ENCODE measurements at places on chromosomes 6 and 20.

GRCh38 chr20:47464380-47465101 lies 37.1 kb upstream of the NCOA3 start:
- no peak for DNase-seq

DNA sequence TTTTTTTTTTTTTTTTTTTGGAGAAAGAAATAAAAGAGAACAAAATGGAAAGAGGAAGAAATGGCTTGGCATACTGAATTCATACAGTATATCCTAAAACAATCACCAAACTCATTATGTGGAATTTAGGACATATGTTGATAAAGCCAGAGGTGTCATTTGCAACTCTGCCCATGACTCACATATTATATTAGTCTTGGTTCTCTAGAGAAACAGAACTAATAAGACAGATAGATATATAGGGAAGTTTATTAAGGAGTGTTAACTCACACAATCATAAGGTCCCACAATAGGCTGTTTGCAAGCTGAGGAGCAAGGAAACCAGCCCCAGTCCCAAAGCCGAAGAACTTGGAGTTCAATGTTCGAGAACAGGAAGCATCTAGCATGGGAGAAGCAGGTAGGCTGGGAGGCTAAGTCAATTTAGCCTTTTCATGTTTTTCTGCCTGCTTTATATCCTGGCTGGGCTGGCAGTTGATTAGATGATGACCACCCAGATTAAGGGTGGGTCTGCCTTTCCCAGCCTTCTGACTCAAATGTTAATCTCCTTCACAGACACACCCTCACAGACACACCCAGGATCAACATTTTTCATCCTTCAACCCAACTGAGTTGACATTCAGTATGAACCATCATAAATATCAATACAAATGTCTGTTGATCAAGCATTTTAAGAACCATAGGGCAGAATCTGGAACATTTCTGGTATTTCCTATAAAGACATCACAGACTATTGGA lies 102.3 kb downstream of the UBE3D start:
- DNase-seq = no peak

GRCh38 chr20:62676976-62677375 lies 31.7 kb upstream of the NTSR1 start:
- no peak for DNase-seq

DNA sequence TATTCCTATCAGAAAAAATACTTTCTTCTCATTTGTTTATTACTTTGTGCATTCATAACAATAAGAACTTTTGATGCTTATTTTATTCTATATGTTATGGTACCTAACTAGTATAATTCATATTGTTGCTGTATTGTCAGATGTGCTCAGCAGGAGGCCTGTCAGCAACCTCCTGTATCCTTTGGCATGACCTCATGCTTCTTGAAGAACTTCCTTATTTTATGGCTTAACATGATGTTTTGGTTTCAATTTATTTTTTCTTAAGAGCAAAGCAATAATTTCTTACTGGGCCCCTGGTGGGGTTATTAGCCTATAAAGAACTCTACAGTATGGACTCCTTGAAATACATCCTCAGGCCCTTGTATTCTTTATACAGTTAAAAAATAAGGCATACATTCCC lies 17.3 kb downstream of the GGTLC1 start:
- no peak for DNase-seq

DNA sequence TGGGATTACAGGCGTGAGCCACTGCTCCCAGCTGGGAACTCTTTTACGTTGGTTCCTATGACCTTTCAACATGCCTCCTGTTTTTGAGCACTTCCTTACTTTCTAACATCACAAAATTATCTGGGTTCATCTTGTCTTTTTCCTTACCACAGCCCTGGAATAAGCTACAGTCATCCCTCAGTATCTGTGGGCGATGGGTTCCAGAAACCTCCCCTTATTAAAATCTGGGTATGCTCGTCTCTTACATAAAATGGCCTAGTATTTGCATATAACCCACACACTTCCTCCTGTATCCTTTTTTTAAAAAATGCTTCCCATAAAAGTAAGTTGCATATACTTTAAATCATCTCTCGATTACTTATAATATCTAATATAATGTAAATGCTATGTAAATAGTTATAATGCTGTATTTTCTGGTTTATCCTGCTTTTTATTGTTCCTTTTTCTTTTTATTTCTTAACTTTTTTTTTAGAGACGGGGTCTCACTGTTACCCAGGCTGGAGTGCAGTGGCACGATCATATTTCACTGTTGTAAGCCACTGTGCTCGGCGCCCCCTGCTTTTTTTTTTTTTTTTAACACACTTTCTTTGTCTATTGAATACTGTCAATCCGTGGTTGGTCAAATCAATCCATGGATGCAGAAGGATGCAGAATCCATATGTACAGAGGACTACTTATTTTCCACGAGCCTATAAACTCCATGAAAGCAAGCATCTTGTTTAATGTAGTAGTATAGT lies 9.2 kb downstream of the RPF2 start:
- no peak for DNase-seq

- DNase-seq = no peak
Observed at GRCh38 chr20:36467076-36467999, 74.0 kb upstream of the MYL9 start.

- DNase-seq = no peak
Observed at GRCh38 chr6:148969603-148970061, 222.8 kb downstream of the UST start.

- DNase-seq = no peak
Observed at GRCh38 chr6:134287859-134288537, 29.9 kb downstream of the SGK1 start.

- no peak for DNase-seq
Observed at GRCh38 chr6:153941768-153942167, 97.3 kb upstream of the OPRM1 start.

- no peak for DNase-seq
Observed at GRCh38 chr20:33477386-33478234, 12.3 kb upstream of the CBFA2T2 start.

DNA sequence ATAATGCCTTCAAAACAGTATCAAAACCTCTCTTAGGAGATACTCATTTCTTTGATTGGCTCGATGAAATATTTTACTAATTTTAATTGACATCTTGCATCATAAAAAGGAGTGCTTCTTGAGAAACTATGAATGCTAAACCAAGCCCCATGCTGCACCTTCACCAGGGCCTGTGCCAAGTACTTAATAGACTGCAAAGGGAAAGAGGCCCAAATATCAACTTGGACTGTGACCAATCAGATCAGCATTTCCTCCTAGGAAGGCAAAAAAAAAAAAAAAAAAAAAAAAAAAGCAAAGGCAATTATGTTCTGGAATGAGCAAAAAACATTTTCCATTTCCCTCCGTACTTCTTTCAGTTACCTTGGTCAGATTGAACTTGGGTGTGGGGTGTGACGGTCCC lies 253.0 kb upstream of the SOX4 start:
- DNase-seq = no peak

- DNase-seq = no peak
Observed at GRCh38 chr20:34549291-34549928, 9.1 kb upstream of the MAP1LC3A start.

DNA sequence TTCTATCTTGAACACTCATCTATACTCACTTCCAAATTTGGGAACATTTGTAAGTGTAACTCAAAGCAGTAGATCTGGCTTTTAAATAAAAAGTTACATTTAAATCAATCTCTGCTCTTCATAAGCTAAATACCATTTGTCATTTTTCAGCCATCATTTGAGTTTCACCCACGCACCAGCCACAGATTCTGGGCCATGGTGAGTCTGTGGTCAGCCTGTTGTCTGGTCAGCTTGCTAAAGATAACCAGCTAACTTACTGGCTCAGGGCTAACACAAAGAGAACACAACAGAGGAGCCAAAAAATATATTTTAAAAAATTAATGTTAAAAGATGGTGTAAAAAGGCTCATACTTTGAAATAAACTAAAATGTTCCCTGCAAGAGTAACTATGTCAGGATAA lies 181.3 kb downstream of the KIF6 start:
- no peak for DNase-seq

DNA sequence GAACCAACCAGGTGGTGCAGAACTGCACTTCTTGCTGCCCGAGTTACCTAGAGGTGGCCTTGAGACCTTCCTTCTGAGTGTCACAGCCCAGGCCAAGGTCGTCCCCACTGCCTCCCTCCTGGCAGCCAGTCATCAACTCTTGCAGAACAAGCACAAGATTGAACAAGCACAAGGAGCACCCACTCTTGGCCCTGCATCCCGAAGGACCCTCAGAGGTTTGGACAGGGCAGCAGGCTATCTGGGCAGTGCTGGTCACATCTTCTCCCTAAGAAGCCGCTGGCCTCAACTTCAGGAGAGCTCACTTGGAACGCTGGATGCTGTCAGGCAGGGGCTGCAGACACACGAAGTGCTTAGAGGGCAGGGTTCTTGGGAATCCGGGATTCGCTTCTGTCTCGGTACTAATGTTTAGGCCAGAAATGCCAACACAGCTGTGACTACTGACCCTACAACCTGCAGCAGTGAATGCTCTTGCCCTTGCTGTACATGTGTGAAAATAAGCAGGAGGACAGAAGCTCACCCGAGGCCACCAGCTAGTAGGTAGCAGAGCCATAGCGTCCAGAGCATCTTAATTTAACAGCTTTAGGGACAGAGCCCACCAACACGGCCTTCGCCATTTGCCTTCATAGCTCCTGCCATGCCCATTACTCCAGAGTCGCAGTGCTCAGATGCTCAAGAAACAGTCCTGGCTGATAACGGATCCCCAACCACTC lies 4.0 kb upstream of the ACSS1 start:
- no peak for DNase-seq

GRCh38 chr20:59770270-59770669 lies 163.2 kb downstream of the SYCP2 start:
- DNase-seq = no peak

- DNase-seq = no peak
Observed at GRCh38 chr20:8335495-8336195, 203.6 kb downstream of the PLCB1 start.

DNA sequence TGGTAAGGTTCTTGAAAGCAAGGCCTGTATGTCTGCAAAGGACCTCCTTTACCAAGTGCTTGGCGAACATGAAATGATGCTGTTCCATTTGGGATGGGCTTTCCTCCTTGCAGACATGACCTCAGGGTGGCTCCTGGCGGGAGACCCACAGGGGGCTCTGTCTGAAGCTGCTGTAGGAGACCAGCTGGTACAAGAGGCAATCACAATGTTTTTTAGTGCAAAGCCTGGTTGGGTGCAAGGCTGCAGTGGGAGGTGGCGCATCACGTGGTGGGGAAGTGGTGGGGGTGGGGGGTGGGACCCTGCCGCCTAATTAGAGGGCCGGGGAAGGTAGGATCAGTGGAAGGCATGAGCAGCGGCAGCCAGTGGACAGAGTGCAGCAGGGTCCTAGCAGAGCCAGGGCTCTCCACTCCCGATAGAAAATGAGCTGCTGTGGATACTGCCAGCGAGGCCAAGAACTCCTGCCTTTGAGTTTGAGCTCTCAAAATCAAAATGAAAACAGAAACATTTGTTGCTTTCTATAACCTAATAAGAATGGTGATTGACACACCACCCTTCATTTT lies 9.1 kb upstream of the ARMC2 start:
- DNase-seq = no peak

DNA sequence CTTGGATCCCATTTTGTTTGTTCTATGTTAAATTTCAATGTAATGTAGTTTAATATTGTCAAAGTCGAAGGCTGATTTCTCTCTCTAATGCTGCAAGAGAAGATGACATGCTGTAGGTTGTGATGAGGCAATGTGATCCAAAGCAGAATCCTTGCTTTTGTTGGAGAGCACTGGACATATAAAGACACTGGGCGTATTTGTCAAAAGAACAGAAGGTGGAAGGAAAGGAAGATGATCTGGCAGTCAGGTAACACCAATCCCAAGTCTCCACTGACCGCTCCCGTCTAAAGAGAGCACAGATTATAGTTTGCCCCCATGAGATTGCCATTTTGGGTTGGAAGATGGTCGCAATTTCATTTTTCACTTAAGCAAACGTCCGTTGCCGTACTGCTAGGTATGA lies 935 bp upstream of the RFX6 start:
- no peak for DNase-seq

- no peak for DNase-seq
Observed at GRCh38 chr6:41451515-41452163, 94.5 kb upstream of the FOXP4 start.

- DNase-seq = no peak
Observed at GRCh38 chr6:11613858-11614257, 76.3 kb downstream of the TMEM170B start.

- DNase-seq = no peak
Observed at GRCh38 chr20:2144850-2145249, 43.2 kb downstream of the STK35 start.

DNA sequence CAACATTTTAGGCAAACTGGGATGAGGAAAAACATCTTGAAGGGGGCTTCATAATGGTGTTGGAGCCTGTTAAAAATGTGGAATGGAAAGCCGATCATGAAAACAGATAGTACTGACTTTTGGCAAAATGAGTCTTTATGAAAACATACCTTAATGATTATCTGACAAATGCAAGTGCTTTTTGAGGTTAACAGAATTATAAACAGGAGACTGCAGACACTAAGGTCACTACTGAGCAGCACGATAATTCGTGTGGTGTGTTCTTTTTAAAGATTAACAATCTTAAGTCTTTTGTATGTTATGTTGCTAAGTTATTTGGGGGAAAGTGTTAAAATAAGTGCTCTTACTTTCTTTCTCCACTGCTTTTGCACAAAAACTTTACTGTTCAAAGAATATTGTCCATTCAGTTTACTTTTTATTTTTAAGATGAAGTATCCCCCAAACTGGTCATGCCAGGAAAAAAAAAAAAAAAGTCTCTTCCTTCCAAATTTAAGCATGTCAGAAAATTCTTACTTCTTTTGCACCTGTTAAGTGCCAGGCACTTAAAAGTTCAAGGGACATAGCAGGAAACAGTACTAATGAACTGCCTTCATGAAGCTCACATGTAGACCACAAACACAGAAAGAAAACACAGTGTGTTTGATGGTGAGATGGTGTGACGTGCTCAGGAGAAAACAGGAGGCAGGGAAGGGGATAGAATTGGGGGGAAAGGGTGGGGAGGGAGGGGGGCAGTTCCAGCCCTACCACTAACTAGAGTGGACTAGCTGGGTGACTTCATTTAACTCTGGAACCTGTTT lies 73.2 kb downstream of the CDYL start:
- no peak for DNase-seq

- no peak for DNase-seq
Observed at GRCh38 chr6:35283361-35283760, 14.3 kb upstream of the DEF6 start.

GRCh38 chr6:31083742-31084354 lies 28.5 kb downstream of the C6orf15 start:
- DNase-seq = no peak

Data from stimulated activated CD8-positive, alpha-beta memory T cell treated with anti-CD3 and anti-CD28 coated beads, Interleukin-12 subunit alpha, Interleukin-12 subunit beta, amount 100 ng/mL, for 4 hours (primary cell).